ENCODE measurements at places on chromosomes 2 and 18. TPM values are rescaled to one million over a fixed set of nuclear protein-coding genes. Genes with fewer than 3 reads are reported as not detected.

The PNPT1 gene
- total RNA-seq = 38.8 TPM

The TXNDC2 gene
- 0.87 TPM for total RNA-seq

The SP110 gene
- total RNA-seq = 6.7 TPM

The MALL gene
- 136 TPM for total RNA-seq

The CHRND gene
- not detected for total RNA-seq

The OTOF gene
- total RNA-seq = not detected

The CKAP2L gene
- total RNA-seq = 20.7 TPM

The TTR gene
- total RNA-seq = not detected

The IL36A gene
- not detected for total RNA-seq

The MSTN gene
- total RNA-seq = not detected

The RAX gene
- total RNA-seq = not detected

The DSG2 gene
- total RNA-seq = 21.1 TPM

DNA sequence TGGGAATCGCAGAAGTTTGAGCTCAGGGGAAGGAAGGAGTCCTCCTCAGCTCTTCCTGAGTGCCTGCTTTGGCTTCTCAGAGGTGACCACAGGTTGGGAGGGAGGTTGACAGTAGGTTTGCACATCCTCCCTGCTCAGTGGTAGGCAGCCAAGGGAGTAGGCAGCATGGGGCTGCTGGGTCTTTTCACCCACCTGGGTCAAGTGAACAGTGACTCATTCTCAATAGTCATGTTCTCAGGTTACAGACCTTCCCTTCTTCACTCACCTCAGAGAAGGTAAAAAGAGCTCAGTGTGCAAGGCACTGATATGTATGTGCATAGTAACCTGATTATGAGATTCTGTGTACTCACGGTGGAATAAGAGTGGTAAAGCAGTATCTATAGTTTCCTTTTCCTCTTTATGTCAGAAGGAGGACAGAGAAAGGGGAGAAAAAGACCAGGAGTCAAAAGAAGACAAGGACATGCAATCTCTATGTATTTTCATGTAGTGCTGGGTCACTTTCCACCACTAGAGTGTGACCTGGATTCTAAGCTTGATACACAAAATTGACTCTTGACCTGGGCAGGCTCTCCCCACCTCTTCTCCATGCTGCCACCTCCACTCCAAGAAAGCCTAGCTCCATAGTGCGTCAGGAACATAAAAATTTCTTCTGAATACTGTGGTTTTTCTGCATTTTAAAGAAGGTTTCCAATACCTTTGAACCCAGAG, 36.5 kb upstream of the ASNSD1 start:
- no peaks in the 10 kb centered on the region for H3K27me3 ChIP-seq
- H3K4me3 ChIP-seq = no peak overlapping the region
- H3K36me3 ChIP-seq = no peaks in the 10 kb centered on the region
- no peak overlapping the region for H3K27ac ChIP-seq

- peaks cover 8% of the 10 kb centered on the region for H3K4me1 ChIP-seq
- DNase-seq = no peak
- no peaks in the 10 kb centered on the region for H3K36me3 ChIP-seq
- no peak overlapping the region for H3K4me3 ChIP-seq
Measured at GRCh38 chr2:102057502-102058292, 65.9 kb downstream of the IL1R2 start.

DNA sequence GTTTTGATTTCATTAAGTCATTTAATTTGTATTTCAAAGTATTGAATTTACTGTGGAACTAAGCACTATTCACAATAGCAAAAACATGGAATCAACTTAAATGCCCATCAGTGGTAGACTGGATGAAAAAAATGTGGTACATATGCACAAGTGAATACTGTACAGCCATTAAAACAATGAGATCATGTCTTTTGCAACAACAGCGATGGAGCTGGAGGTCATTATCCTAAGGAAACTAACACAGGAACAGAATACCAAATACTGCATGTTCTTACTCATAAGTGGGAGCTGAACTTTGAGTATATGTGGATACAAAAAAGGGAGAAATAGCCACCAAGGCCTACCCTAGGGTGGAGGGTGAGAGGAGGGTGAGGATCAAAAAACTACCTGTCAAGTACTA, 164.4 kb downstream of the BABAM2 start:
- H3K36me3 ChIP-seq = no peaks in the 10 kb centered on the region
- no peak overlapping the region for H3K4me3 ChIP-seq
- DNase-seq = no peak

GRCh38 chr2:24743924-24744323, 49.3 kb downstream of the PTRHD1 start:
- no peak for DNase-seq
- H3K36me3 ChIP-seq = no peaks in the 10 kb centered on the region
- H3K27ac ChIP-seq = no peak overlapping the region
- no peaks in the 10 kb centered on the region for H3K27me3 ChIP-seq

DNA sequence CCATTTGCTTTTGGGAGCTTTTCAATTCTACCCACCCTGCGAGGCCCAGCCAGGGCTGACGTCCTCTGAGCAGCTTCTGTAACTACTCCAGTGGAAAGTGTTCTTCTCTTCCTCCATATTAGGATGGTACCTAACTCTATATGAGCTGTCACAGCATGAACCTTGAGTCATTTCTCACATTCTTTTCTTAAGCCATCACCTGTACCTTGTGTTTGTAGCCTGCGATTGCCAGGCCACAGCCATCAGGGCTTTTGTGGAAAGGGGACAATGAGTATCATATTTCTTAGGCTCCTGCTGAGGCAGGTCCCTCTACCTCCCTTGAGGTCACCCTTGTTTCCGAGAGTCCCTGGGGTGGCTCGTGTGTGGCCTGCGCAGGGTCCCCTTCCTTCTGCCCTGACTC, 144.5 kb upstream of the DLX2 start:
- DNase-seq = peak; percentile 51
- H3K27ac ChIP-seq = peak overlapping the region; percentile 90
- peaks cover 59% of the 10 kb centered on the region for H3K4me1 ChIP-seq
- no peak overlapping the region for H3K4me3 ChIP-seq
- H3K36me3 ChIP-seq = no peaks in the 10 kb centered on the region

DNA sequence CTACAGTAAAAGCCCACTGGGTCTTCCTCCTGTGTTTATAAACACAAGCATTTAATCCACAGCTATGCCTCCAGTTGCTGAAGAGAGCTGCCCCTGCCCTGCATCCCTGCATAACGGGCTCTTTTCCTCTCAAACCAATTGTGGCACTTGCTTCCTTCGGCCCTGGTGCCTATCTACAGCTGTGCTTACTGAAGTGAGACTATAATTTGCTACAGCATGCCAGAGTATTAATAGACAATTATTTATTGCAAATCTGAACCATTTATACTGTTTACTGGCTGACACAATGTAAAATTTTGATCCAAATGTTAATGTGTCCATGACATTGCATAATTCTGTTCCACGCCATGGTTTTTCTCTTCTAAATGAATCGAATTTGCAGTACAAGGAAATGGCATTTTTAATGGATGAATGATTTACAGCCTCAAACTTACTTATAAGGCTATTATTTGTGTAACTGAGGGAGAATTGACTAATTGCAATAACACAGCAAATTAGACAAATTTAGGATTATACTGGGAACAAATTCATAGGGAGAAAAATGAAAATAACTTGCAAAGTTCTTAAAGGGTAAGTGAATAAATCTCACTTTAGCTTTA, 457.0 kb upstream of the HNRNPA3 start:
- H3K36me3 ChIP-seq = no peaks in the 10 kb centered on the region
- H3K4me3 ChIP-seq = no peak overlapping the region

GRCh38 chr18:79123948-79124347, 54.8 kb downstream of the ATP9B start:
- H3K27ac ChIP-seq = no peak overlapping the region
- no peaks in the 10 kb centered on the region for H3K4me1 ChIP-seq
- DNase-seq = peak; percentile 19
- no peaks in the 10 kb centered on the region for H3K36me3 ChIP-seq
- no peak overlapping the region for H3K4me3 ChIP-seq
- H3K27me3 ChIP-seq = no peaks in the 10 kb centered on the region

- no peak overlapping the region for H3K4me3 ChIP-seq
- DNase-seq = no peak
- H3K27me3 ChIP-seq = peaks cover 18% of the 10 kb centered on the region
- H3K4me1 ChIP-seq = no peaks in the 10 kb centered on the region
- no peaks in the 10 kb centered on the region for H3K36me3 ChIP-seq
Measured at GRCh38 chr2:239820836-239821693, 204.1 kb downstream of the NDUFA10 start.

- H3K27ac ChIP-seq = no peak overlapping the region
- no peak for DNase-seq
- H3K4me1 ChIP-seq = no peaks in the 10 kb centered on the region
- H3K27me3 ChIP-seq = no peaks in the 10 kb centered on the region
Measured at GRCh38 chr2:171553858-171554257, 31.6 kb downstream of the CYBRD1 start.

- no peak overlapping the region for H3K27ac ChIP-seq
- peaks cover 63% of the 10 kb centered on the region for H3K27me3 ChIP-seq
- no peak for DNase-seq
Measured at GRCh38 chr18:10688766-10689165, 162.9 kb downstream of the NAPG start.

- H3K36me3 ChIP-seq = no peaks in the 10 kb centered on the region
- peak; percentile 22 for DNase-seq
- H3K4me1 ChIP-seq = peaks cover 6% of the 10 kb centered on the region
- no peak overlapping the region for H3K27ac ChIP-seq
- no peak overlapping the region for H3K4me3 ChIP-seq
Measured at GRCh38 chr18:28357766-28358401, 181.0 kb upstream of the CDH2 start.

DNA sequence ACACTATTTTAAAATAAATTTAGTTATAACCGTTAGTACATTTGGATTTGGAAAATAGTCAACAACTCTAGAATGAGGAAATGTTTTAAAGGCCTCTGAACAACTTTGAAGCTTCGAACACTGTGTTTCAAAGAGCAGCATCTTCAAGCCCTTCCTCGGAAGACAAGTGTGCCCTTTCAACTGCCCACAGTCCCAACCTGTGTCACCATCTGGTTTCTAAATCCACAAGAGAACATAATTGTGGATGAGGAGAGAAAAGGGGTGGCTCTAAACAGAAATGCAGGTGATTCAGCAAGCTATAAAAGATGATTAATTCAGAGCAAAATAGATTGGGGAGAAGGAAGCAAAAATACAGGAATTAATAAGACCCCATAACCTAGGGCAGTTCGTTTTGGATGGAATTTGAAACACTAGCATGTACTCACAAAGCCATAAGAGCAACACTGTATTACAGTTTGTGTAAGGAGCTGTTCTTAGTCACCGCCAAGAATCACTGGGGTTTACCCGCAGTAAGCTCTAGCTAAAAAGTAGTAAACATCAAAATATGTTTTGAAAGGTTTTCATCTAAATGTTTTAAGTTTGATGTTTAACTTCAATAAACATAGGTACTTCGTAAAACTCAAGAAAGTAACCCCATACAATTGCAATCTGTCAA, 160.7 kb downstream of the EIPR1 start:
- no peaks in the 10 kb centered on the region for H3K4me1 ChIP-seq
- H3K27ac ChIP-seq = no peak overlapping the region
- no peak overlapping the region for H3K4me3 ChIP-seq
- no peak for DNase-seq
- H3K27me3 ChIP-seq = no peaks in the 10 kb centered on the region

GRCh38 chr2:56671973-56672569, 488.3 kb downstream of the CCDC85A start:
- no peak overlapping the region for H3K4me3 ChIP-seq
- H3K27me3 ChIP-seq = 0 out of 2 replicates have a peak, but pooled peaks cover 5% of the 10 kb centered on the region
- no peak overlapping the region for H3K27ac ChIP-seq
- DNase-seq = peak; percentile 37
- no peaks in the 10 kb centered on the region for H3K4me1 ChIP-seq
- no peaks in the 10 kb centered on the region for H3K36me3 ChIP-seq

DNA sequence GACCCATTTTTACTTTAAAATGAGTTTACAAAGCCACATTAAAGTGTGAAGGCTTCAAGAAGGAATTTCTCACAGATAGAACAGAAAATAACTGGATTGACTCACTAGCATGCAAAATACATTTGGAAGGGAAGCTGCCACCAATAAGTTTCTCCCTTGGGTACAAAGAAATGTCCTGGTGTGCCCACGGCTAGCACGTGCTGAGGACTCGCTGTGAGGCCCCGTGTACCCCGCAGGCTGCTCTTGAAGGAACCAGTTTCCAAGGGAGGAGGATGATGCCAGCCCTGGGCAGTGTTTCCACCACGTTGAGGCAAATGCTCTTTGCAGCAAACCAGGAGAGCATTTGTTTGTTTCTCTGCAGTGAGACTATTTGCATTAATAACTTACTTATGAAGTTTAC, 207.3 kb downstream of the SH3RF3 start:
- H3K27ac ChIP-seq = peak overlapping the region; percentile 78
- peaks cover 84% of the 10 kb centered on the region for H3K4me1 ChIP-seq
- H3K27me3 ChIP-seq = no peaks in the 10 kb centered on the region
- no peak for DNase-seq
- H3K4me3 ChIP-seq = peak overlapping the region; percentile 57

- peak; percentile 56 for DNase-seq
- no peak overlapping the region for H3K27ac ChIP-seq
- H3K4me1 ChIP-seq = peaks cover 30% of the 10 kb centered on the region
- no peaks in the 10 kb centered on the region for H3K36me3 ChIP-seq
Measured at GRCh38 chr2:207241198-207241597, 75.5 kb upstream of the KLF7 start.

- H3K36me3 ChIP-seq = no peaks in the 10 kb centered on the region
- DNase-seq = no peak
- H3K27me3 ChIP-seq = no peaks in the 10 kb centered on the region
- no peaks in the 10 kb centered on the region for H3K4me1 ChIP-seq
- no peak overlapping the region for H3K27ac ChIP-seq
Measured at GRCh38 chr2:198782734-198783133, 675.0 kb downstream of the SATB2 start.

- DNase-seq = no peak
- peaks cover 12% of the 10 kb centered on the region for H3K27me3 ChIP-seq
- H3K36me3 ChIP-seq = no peaks in the 10 kb centered on the region
- no peak overlapping the region for H3K27ac ChIP-seq
- no peaks in the 10 kb centered on the region for H3K4me1 ChIP-seq
Measured at GRCh38 chr18:8601277-8602032, 7.8 kb upstream of the RAB12 start.

- no peak overlapping the region for H3K27ac ChIP-seq
- peaks cover 76% of the 10 kb centered on the region for H3K27me3 ChIP-seq
- H3K4me3 ChIP-seq = peak overlapping the region; percentile 53
- DNase-seq = peak; percentile 45
Measured at GRCh38 chr2:10079266-10079869, 843 bp downstream of the CYS1 start.

DNA sequence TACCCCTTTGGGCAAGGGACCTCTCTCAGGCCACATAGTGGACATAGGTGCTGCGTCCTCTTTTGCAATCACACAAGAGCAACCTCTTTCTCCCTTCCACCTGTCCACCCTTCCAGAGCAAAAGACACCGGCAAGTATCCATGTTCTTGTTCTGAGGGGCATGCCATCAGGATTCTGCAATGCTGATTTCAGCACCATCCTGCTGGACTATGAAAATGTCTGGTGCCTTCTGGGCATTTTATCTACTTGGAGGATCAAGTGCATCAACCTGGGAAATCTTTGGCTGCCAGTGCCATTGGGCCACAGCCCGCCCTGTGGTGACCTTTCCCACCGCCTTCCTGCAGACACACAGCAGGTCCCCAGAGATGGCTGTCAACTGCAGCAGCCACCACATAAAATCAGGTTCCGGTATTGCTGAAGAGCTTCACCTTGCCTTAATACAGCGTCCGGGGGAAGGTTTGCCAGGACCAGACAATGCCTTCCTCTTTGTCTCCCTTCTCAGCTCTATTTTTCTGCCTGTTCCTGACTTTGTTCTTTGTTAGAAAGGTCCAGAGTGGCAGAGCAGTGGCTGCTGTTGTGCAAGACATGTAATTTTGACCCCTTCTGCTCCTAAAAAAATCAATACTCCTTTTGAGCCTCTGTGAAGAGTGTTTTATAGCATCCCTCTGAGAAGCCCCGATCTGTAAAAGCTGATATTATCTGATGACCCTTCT, 18.5 kb upstream of the BOD1L2 start:
- DNase-seq = no peak
- H3K4me3 ChIP-seq = no peak overlapping the region
- H3K36me3 ChIP-seq = no peaks in the 10 kb centered on the region
- H3K27ac ChIP-seq = no peak overlapping the region
- peaks cover 63% of the 10 kb centered on the region for H3K27me3 ChIP-seq
